ENCODE measurements at places on chromosomes 3 and 15.

GRCh38 chr3:140995881-140996280 lies 54.2 kb downstream of the SLC25A36 start:
- DNase-seq: no peak

- DNase-seq: no peak
These were observed 502.9 kb upstream of the THBS1 start for GRCh38 chr15:39078026-39078425.

DNA sequence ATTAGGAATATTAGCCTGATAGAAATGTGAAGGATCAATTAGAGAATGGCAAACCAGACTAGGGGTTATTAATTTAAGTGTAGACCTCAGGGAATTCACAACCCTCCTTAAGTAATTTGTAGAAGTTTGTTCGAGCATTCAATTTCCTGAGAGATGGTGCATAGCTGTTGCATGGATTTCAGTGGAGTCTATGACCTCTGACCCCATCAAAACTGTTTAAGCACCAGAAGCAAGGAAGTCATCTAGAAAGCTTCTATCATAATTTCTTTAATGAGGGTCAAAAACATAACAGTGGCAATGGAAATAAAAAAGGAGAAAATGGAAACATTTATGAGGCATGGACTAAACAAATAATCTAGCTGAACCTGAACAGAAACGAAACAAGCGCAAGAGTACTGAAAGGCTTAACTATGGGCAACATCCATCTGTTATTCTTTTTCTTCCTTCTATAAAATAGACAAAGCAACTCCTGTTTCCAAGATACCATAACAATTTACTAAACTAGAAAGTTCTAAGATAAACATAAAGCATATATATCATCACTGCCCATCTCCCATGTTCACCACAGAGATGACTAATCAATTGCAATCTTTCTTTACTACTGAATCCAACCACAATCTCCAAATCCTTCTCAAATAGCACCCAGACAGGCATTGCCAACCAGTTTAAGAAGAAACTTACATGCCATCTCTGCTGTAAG lies 151.4 kb downstream of the THRB start:
- no peak for DNase-seq

GRCh38 chr15:66252685-66253417 lies 699 bp downstream of the MEGF11 start:
- DNase-seq: no peak

- no peak for DNase-seq
These were observed 17.2 kb upstream of the CD200 start for GRCh38 chr3:112315791-112316190.

DNA sequence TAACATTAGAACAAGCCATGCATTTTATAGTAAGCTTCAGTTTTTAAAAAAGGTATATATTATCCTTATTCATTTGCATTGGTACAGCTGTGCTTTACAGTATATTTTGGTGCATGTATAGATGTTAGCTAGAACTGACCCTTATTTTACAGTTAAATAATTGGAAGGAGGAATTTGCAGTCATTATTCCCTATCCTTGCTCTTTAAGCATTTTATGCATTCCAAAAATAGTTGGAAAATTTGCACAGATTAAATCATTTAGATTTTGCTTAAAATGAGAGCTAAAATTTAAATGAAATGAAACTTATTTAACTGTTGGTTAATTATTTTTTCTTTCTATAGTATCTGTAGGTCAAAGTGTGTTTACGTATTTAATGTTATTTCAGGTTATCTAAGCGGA lies 667.1 kb downstream of the NAALADL2 start:
- DNase-seq: no peak

- no peak for DNase-seq
These were observed 12.7 kb downstream of the PRC1 start for GRCh38 chr15:90981681-90982080.

DNA sequence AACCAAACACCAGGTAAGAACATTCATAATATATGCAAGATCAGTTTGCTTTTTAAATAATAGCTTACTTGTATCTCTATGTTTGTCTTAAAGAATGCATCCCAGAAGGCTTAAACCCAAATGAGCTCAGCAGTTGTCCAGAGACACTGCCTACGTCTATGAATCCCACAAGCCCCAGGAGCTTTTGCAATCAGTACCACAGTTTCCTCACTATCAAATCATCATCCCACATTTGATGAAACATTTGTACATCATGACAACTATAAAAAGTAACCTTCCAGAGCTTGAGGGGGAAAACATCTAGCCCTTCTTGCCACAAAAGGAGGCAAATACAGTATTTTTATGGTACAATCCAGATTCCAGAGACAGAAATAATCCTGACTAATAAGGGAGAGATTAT lies 63.7 kb downstream of the ATP8B4 start:
- no peak for DNase-seq

GRCh38 chr15:80612118-80612823 lies 82.8 kb upstream of the ABHD17C start:
- DNase-seq: no peak

DNA sequence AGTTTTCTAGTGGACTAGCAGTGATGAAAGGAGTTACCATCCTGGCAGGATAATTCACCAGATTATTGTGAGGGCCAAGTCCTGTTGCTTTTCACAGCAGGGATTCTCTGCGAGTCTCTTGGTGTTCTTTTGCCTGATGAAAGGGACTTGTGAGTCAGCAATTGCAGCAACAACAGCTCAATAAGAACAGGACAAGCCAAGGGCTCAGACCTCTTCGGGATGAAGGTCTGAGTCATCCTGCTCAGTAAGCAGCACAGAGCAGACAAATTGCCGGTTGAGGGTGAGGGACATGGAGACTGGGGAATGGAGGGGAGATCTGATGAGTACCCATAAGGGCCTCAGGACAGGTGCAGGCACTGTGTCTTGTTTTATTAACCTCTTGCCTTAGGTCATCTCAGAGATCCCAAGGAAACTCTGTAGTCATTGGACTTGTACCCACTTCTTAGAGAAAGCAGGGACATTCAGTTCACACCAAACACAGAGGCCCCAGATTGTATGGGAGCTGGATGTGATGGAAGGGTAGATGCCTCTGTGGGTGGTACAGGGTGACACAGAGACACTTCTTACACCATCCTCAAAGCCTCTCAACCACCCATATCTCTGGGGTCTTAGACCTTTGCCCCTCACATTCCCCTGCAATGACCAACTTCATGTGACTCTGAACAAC lies 173.8 kb upstream of the TLE3 start:
- no peak for DNase-seq

- no peak for DNase-seq
These were observed 4.2 kb downstream of the SEMA3G start for GRCh38 chr3:52440671-52441070.

- DNase-seq: no peak
These were observed 24.4 kb upstream of the GOLM2 start for GRCh38 chr15:44264148-44264547.

GRCh38 chr3:111472556-111472955 lies 69.4 kb upstream of the CD96 start:
- no peak for DNase-seq

DNA sequence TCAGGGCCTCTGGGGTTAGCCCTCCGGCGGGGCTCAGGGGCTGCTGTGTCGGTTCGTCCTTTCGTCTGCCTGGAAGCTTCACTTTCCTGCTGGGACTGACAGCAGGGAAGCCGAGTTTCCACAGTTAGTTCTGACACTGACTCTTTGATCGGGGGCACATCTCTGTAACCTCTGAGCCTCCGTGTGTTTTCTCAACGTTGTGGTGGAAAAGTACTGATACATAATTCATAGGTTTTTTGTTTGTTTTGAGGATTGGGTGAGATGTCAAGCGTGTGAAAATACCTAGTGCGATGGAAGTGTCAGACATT lies 481 bp downstream of the AP4E1 start:
- DNase-seq: no peak

DNA sequence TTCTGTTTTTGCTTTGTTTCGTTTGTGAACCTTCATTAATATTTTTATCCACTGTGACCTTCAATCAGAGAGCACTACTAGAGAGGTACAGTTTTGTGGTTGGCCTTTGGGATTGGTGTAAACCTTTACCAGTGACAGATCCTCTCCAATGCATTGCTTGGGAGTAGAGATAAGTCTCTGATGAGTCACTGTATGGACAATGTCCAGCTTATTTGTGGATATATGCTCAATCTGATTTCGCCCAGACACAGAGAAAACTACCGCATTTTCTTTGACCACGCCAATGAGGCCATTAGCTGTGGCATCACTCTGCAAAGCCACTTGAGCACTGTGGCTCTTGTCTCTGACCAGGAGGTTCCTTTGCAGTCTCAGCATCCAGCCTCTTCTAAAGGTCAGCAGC lies 964.7 kb downstream of the TUSC7 start:
- DNase-seq: no peak

DNA sequence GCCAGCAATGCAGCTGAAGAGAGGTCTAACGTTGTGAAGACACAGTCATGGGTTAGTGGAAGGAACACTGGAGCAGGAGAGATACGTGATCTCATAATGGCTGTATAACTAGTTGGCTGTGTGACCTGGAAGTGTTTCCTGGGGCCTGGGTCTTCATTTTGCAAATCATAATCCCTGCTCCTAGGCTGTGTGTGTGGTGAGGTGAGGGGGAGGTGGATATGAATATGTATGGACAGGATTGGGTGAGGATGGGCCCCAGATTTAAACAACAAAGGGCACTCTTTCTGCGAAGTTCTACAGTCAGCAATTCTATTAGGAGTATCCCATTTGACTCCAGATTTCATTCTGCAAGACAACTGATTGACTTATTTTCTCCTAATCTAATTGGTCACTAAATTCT lies 41.3 kb downstream of the ANKRD28 start:
- no peak for DNase-seq

- no peak for DNase-seq
These were observed 3.5 kb downstream of the RFTN1 start for GRCh38 chr3:16509721-16510619.

GRCh38 chr3:63400246-63400860 lies 122.2 kb downstream of the SYNPR start:
- DNase-seq: no peak

GRCh38 chr3:134372396-134373270 lies 1.6 kb downstream of the AMOTL2 start:
- no peak for DNase-seq

DNA sequence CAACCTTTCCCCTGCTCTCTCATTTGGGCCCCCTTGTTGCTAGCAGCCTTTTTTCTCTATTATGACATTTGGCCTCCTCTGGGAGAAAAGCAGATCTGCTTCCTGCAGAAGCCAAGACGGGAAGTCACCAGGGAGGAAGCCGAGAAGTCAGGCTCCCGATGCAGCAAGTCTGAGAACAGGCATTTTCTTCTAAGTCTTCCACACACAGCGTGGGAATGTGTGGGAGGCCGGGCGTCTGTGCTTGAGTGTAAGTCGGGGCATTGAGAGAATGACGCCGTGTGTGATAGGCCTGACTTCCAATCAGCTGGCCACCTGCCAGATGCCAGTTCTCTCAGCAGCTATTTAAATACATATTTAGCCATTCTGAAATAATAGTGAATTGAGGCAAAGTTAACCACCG lies 75.8 kb upstream of the FAM98B start:
- no peak for DNase-seq

DNA sequence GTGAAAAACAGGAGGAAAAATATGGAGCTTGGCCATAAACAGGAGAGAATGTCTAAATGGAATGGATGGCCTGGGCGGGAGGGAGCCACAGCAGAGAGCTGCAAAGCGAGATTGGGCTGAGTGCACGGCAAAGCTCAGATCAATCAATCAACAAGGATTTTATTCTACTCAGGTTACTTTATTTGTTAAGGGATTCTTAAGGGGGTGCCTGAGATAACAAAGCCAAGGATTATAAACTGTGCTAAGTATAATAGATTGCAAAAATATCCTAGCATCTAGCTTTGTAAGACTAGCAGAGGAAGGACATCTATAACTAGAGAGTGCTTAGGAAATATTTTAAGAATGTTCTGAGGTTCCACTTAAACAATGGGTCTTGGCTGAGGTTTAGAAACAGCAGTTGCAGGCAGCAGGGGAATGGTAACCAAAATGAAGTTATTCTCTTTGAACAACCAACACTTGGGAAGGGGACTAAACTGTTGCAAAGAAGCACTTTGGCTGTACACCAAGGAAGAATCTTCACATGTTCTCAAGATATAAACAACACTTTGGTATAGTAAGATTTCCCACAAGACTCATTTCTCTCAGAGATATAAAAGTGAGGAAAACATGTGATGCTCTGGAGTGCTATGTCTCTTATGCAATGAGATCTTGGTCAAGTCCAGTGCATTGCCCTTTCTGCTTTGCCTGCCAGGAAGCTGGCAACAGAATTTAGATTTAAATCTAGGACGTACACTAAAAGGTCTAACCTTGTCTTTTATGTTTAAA lies 35.5 kb downstream of the TMEM212 start:
- DNase-seq: no peak

DNA sequence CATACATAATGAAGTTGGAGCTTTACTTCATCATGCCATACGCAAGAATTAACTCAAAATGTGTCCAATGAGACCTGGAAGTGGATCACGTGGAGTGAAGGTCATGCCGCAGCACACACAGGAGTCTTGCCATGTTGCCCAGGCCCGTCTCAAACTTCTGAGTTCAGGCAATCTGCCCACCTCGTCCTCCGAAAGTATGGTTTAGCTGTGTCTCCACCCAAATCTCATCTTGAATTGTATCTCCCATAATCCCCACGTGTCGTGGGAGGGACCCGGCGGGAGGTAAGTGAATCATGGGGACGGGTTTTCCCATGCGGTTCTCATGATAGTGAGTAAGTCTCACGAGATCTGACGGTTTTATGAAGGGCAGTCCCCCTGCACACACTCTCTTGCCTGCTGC lies 25.7 kb downstream of the SPCS1 start:
- no peak for DNase-seq

GRCh38 chr3:128455786-128456748 lies 10.6 kb downstream of the DNAJB8 start:
- no peak for DNase-seq

DNA sequence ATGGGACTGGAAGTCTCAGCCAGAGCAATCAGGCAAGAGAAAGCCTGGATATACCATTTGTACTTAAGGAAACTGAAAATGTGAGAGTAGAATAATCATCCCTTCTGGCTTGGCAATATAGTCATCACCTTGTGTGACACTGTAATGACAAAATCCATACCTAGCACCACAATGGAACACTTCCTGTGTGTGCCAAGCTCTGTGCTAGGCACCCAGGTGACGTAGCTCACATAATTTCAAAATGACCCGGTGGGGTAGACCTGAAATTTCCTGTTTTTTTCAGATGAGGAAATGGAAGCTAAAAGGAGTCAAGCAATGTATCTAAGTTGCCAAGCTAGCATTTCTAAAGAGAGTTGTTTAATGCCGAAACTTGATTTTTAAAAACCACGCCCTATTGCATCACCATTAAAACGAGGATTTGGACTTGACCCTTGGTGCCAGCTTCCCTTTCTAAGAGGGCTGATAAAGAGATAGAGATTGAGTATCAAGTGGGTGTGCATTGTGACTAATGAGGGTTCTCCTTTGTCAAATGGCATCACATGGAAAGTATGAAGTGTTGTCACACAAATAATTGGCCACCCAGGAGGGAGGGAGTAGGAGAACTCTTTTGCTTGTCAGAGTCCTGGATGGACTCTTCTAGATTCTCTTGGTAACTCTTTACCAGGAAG lies 141.3 kb upstream of the PDZRN3 start:
- no peak for DNase-seq
